ENCODE measurements at places on chromosomes 5 and 9. TPM values are rescaled to one million over a fixed set of nuclear protein-coding genes. Genes with fewer than 3 reads are reported as not detected.

DNA sequence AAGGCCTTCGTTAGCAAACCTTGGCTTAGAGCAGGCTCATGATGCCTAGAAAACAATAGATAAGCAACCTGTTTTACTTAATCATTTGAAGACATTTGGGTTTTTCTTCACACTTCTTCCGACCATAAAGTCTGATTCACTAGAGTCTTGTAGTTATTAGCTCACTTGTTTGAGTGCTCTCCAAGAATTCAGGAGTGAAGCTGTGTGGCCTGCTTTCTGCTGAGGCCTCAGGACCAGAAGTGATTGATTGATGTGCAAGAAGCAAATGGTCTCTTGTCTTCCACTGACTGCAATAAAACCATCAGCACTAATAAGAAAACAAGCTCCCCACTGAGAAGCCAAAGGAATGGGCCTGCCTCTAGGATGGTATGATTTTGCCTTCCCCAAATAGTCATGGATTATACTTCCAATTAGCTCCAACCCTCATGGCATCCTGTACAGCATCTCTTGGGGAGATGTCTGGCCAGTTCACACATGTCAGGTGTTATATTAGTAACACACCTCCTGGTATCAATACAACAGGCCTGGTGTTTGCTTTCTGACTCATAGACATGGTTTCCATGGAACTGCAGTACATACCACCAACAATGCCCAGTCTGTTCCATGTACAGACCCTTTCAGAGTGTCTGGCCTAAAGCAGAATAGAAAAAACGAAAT is 317.6 kb downstream of the CWC27 start:
- DNase-seq: no peak

The PRSS3 gene
- total RNA-seq: not detected

The SOX30 gene
- 0.13 TPM for total RNA-seq

GRCh38 chr5:150649108-150650020 is 8.9 kb downstream of the SYNPO start:
- no peak for DNase-seq

The CDH9 gene
- total RNA-seq: not detected

Data from cardiac septum (tissue), 1 donor.